Head of caudate nucleus (tissue), 42 donors: ENCODE measurements at places on chromosomes 2 and 18.

DNA sequence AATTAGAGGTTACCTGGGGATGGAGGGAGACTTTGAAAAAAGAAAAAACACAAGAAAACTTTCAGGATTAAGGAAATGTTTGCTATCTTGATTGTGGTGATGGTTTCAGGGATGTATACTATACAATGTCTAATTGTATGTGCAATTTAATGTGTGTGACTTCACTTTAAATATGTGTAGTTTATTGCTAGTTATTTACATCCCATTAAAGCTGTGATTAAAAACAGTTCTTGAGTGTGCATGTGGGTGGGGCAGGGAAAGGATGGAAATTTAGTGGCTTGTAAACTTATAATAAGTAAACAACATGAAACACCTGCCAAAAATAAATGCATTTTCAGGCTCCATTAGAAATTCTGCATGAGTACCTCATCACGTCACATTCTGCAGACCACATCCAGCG, 167.0 kb downstream of the MYO5B start:
- no peak for DNase-seq

DNA sequence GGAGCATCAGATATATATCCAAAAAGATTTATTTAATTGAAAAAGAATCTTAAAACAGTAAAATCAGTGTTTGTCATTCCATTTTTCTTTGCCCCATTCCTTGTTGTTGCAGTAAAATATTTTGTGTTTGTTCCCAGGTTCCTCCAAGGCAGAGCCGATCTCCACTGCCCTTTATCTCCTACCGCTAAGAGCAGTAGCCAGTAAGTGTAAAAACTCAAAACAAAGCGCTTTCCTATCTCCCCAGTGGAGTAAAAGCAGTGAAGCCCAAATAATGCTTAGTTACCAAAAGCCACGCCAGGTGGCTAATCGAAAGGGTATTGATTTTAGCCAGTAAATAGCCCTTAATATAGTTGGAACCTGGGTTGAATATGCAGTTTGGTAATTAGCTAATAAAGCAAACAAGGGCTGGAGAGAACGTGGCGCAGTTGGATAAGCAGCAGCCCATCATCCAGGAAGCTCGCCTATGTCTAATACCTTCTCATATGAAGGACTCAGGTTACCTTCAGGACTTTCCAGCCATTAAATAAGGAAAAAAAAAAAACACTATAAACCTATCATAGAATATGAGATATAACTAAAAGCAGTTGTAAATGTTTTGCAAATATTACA, 12.4 kb upstream of the GPD2 start:
- DNase-seq: no peak

- no peak for DNase-seq
These were observed 87.4 kb downstream of the COL6A3 start for GRCh38 chr2:237326266-237327171.

- DNase-seq: no peak
These were observed 376.4 kb upstream of the RAB12 start for GRCh38 chr18:8232791-8233190.

DNA sequence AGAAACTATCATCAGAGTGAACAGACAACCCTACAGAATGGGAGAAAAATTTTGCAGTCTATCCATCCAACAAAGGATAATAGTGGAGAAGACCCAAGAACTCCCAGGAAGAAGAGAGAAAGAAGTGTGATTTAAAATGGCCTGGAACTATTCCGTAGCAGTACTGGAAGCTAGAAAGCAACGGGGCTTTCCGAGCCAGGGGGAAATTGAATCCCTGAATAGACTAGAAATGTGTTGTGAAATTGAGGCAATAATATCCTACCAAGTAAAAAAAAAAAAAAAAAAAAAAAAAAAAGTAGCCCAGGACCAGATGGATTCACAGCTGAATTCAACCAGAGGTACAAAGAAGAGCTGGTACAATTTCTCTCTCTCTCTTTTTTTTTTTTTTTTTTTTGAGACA, 69.3 kb downstream of the FARP2 start:
- no peak for DNase-seq

- no peak for DNase-seq
These were observed 31.5 kb downstream of the CFAP210 start for GRCh38 chr2:169662744-169663143.

- DNase-seq: no peak
These were observed 103.2 kb downstream of the PTGR3 start for GRCh38 chr18:75105551-75106254.

- no peak for DNase-seq
These were observed 3.1 kb upstream of the MATN3 start for GRCh38 chr2:20015482-20016083.

- no peak for DNase-seq
These were observed 191.4 kb upstream of the CHAC2 start for GRCh38 chr2:53576166-53576565.

DNA sequence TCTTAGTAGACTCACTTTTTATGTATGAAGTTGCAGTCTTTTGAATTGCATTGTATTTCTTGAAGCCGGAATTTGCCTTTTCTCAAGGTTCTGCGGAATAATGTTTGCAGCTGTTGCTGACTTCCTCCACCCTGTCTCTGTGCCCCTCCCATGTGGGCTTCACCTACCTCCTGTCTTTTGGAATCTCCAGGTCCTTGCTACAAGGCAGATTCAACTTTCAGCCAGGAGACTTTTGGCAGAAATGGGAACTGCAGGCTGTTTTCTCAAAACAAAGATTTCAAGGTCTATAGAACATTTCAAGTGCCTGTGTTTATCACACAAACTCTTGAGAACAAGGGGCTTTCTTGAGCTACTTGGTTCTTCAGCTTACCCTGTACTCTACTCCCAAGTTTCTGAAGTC, 25.6 kb downstream of the ZNF236 start:
- DNase-seq: no peak

DNA sequence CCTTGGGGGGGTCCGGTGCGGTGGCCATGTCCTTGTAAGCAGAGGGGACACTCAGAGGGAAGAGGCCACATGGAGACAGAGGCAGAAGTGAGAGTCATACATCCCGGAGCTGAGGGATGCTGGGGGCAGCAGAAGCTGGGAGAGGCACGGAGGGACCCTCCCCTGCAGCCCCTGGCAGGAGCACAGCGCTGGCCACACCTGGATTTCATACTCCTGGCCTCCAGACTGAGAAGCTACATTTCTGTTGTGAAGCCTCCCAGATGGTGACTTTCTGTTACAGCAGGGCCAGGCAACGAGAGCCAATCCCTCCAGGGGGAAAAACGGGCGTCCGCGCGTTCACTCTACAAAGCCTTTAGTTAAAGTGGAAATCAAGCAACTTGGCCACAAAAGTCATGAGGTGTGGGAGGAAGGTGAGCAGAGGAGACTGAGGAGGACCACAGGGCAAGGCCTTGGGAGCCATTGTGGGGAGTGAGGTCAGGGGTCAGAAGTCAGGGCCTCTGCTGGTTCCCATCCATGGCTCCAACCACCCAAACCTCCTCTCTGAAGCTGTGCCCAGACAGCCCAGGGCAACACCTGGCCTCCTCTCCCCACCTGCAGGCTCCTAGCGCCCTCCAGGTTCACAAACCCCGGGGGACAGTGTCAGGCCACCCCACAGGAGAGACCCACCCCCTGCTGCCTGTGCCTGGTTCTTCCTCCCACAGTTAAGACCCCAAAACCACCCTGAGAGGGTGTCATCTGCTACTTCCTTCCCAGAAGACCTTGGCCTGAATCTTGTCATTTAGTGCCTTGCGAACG, 4.5 kb upstream of the MBP start:
- no peak for DNase-seq

- DNase-seq: no peak
These were observed 732.7 kb upstream of the FANCL start for GRCh38 chr2:58973811-58974281.

GRCh38 chr2:200033929-200034328, 78.5 kb downstream of the MAIP1 start:
- no peak for DNase-seq
